EH (cell line): ENCODE measurements at places on chromosomes 12 and 14.

DNA sequence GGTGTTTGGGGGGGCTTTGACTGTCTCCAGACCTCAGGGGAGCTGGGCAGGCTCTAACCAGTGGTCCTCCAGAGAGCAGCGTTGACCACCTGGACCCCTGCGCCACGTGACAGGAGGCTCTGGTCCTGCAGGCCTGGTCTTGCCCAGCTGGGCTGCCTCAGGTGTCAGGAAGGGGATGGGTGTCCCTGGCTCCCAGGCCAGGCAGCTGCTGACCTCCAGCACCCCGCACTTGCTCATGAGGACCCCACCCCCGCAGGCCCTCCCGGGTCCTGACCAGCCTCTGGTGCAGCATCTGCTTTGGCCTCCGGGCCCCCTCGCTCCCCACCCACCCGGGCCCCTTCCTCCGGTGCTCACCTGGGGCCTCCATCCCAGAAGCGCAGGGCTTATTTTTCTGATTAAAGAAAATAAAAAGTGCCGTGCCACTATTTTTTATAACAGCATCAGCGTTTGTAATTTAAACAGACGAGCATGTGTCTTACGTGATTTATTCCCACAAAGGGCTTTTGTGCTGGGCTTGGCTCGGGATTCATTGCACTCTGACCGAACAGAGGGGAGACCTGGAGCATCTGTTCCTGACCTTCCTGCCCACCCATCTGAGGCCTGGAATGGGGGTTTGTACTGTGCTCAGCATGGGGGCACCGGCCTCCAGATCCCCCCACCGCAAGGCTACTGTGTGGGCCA is 21.7 kb downstream of the FBRSL1 start:
- no peak for DNase-seq

DNA sequence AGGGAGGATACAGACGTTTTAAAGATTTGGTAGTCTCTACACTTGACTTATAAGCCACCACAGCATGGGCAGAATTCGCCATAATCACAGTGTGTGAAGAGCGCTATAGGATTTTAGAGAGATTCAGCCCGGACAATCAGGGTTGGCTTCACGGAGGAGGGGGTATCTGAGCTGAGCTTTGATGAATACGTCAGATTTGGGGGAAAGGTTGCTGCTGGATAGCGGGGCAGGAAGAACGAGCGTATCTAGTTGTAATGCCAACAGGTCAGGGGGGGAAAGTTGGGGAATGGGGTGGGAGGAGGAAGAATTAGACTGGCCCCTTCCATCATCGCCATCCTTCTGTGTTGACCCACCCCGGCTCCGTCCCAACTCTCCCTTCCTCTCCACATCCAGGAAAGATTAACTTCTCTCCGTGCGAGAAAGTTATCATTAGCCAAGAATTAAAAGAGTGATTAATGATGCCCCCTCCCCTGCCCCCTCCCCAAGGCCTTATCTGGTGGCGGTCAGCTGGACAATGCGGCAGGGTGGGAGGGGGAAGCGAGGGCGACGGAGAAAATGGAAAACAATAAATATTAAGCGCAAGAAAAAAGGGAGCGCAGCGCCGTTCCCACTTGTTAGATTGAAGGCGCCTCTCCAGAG is 13.5 kb upstream of the GPATCH2L start:
- no peak for DNase-seq

GRCh38 chr14:85387181-85387580 is 142.8 kb upstream of the FLRT2 start:
- no peak for DNase-seq

GRCh38 chr12:120692524-120693033 is 5.6 kb downstream of the MLEC start:
- DNase-seq: peak; percentile 36

DNA sequence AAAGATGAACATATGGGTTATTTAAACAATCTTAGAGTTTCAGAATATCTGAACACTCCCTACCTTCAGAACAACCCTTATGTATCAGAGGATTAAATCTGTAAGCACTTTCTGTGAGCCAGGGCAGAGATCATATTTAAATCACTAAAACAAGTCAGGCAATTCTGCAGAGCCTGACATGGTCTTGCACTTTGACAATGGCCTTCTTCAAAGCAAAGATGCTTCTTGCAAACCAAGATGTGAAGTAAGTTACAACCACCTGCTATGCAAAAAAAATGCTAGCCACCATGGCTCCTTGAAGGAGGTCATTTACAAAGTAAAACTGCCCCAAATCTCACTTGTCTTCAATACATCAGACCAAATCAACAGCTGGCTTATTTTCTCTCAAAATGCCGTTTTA is 3.2 kb downstream of the PPP1CC start:
- no peak for DNase-seq

DNA sequence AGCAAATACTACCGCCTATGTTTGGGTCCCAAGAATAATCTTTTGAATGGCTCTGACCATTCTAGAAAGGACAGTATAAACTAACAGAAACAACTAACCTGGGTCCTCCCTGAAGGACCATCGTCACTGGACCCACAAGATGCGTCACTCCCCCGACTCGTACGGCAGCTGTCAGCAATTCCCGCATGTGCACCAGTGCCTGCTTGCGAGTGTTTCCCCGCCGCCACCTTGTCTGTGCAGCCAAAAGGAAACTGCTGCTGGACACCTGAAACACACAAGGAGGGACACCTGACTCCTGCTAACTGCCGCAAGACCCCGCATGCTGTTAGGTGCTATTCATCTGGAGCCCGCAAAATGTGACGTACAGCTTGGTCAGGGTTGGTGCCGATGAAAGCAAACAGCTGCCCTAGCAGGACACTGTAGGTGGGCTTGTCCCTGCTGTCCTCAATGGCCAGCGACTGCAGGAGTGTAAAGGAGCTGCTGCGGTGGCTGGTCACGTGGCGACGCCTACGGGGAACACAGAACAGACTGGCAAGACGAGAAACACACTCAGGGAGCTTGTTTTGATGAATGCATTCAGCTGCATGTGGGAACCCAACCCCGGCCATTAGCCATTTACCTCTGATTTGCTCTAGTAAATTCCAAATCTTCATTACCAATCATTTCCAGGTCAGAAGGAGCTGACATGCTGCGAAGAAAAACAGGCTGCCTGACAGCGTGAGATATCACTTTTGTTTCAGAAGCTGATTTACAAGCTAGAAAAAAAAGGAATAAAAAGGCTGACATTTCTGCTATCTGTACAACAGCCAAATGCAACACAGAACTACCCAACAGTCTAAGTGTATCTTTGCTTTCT is 118.1 kb downstream of the TRAFD1 start:
- no peak for DNase-seq

DNA sequence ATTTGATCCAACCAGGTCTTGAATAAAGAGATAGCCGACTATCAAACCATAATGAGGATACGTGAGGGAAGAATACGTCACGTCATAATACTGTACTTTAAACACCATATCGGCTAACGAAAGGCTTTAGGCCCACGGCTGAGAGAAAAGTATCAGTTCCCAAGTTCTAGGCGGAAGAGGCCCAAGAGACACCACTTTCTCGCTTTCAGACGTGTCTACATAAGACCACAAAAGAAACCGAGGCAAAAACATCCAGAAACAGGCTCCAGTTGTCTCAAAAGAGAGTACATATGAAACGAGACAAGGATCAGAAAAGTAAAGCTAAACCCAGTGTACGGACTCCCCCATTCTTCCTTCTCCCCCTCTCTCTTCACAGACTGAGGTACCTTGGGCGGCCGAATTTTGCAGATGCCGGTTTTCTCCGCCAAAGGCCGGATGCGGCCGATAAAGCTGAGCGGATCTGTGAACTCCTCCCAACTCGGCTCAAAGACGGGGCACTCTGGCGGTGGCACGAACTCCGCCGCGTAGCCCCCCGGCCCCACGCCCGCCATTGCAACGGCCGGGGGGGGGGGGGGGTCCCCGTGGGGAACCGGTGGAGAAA is 479 bp downstream of the KDM5A start:
- DNase-seq: peak; percentile 38
